ENCODE measurements at places on chromosomes 1 and 21.
A peak's percentile ranks its signal among the peaks of the same experiment; 100 is the strongest.

- peak; percentile 40 for DNase-seq
These were observed 4.7 kb downstream of the TNN start for GRCh38 chr1:175072099-175072951.

DNA sequence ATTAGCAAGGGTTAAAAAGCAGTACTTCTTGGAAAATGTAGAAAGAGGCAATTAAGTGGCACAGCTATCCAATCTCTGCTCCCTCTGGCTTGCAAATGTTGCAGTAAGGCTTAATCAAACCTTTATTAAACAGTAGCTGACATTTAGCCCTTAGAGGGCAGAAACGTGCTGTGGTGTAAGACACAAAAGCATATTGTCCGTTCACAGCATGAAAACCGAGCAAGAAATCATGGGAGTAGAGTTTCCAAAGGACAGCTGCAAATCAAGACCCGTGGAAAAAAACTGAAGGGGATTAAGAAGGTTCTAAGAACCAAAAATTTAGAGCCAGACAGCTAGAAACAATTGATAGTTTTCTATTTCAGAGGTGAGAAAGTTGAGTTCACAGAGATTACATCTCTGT, 13.1 kb downstream of the ZP4 start:
- DNase-seq: no peak

GRCh38 chr1:209937996-209938959, at the start of gene SYT14:
Gene SYT14 (plus strand): TSS chr1:209938217. CDS start chr1:209938265, 48 bp downstream.
- no peak for DNase-seq

DNA sequence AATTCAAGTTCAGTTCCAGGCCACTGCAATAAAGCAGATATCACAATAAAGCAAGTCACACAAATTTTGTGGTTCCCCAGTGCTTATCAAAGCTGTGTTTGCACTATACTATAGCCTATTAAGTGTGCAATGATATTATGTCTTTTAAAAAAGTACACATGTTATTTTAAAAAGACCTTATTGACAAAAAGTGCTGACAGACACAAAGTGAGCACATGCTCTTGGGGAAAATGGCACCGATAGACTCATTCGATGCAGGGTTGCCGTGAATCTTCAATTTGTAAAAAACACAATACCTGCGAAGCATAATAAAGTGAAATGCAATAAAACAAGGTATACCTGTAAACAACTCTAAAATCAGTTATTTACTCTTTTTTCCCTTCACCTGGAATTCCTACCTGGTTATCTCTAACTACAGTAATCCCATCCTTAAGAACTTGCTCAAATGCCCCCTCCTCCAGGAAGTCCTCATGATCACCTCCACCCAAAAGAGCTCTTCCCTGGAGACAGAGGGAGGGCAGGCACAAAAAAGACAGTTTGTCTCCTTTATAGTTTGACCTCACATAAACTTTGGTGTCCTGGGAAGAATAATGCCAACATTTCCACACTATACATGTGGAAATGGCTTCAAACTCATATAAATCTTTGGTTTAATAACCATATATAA, 9.7 kb upstream of the C1orf198 start:
- DNase-seq: no peak

DNA sequence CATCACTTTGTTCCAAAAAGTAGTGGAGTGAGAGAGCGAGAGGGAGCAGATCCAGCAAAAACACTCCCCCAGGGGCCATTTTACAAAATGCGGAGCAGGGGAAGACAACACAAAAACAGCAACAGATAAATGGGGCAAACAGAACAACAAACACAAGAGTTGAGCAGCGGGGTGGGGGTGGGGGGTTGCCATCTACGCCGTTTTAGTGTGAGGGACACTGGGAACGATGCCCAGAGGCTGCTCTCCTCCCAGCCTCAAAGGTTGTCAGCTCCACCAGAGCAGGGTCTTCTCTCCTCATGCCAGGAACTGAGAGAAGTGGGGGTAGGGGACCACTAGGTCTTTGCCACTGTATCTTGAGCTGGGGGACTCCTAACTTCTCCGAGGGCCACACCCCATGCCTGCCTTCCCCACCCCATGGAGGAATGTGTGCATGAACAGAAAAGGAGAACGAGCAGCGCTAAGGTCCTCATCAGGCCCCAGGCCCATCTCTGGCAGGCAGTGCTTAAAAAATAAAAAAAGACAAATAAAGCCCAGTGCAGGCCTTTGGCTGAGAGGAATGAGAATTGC, 1.3 kb upstream of the PBXIP1 start:
- DNase-seq: no peak

All from left ventricle myocardium inferior (tissue), 1 donor.